ENCODE measurements at places on chromosomes 2 and 18.

GRCh38 chr2:212271583-212271982 lies 267.0 kb downstream of the ERBB4 start:
- no peak for DNase-seq

DNA sequence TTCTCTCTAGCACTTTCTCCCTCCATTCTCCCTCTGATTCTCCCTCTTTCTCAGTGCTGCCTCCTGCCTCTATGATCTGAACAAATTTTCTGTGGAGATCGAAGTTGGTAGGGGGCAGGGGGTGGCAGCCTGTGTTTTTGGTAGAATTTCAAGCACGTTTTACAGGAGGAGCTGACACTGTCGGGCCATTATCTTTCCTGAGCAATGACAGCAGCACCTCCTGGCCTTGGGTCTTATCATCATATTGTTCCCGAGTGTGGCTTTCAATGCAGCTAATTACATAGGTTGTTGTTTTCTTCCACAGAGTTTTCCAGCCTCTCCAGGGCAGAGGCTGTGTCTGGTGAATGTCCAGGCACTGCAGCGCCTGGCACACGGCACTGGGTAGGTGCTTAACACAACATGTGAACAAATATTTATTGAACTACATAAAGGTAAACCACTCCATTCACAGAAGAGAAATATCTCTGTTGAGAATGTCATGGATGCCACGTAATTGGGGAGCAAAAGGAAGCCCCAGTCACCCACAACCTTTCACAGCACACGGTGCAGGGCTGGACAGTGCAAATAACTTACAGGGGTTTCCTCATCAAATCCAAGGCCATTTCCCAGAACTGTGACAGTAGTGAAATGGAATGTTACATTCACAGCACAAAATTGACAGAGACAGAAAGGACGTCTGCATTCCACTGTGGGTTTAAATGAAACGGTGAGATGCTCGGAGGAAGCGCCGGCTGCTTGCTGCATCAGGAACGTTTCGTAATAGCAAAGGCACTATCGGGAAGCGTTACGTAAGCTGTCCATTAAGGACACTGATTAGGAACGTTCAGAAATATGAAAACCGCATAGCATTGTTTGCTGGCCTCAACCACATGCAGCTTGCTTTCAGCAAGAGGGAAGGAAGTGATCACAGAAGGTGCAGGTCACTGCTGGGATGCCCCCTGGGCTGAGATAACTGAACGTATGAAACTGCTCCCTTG lies 6.5 kb upstream of the KCNG2 start:
- no peak for DNase-seq

DNA sequence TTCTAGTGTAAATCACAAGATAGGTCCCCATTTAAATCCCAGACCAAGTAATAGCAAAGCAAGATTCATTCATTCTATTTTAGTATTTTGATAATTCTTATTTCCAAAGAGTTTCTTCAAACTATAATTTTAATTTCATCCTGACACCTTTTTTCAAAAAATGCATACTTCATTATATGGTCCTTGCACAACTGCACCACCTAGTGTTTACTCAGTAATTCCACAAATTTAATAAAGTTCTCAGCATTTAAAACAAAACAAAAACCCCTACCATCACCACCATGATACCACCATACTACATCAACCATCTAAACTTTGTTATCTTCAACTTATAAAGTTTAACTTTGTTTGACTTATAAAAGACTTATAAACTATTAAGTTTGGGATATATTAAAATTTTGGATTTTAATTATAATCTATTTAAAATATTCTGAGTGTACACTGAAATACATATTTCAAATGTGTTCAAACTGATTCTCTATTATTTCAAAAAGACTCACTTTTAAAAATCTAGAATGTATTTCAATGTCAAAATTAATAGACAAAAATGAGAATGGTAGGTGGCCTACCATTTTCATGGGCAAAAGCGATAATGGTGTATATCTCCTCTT lies 44.2 kb downstream of the WDPCP start:
- no peak for DNase-seq

GRCh38 chr2:230162981-230163380 lies 56.8 kb downstream of the SP110 start:
- DNase-seq = no peak

DNA sequence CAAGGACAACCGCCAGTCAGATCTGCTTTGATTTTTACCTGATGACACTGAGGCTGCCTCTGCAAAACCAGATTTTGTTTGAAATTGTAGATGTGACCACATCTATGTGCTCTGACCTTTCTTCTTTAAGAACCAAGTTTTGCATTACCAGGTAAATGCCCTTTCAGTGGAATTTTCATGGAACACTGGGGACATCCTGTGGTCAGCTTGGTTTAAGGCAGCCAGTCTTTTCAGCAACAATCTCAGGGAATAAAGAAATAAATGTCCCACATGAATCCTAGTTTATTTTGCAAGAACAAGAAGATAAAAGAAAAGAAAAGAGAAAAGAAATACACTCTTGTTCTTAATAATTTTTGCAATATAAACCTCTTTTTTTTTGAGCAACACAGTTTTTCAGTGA lies 90.6 kb downstream of the POU3F3 start:
- no peak for DNase-seq

DNA sequence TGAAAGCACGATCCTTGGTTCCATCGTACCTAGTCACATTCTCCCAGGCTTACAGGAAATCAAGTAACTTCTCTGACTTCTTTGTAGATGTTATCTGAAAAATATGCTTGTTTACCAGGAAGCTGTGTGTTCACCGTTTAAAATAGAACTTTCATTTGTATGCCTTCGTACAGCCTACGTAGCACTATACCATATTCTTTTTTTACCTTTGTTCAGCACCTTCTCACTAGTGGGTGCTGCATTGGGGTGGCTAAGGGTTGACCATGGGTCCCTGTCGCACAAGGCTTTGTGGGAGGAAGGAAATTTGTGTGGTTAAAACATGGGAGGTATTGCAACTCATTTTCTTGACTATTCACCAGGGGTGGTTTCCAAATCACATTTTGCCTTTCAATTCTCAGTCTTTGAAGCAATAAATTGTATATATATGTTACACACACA lies 16.6 kb downstream of the MALT1 start:
- peak; percentile 67 for DNase-seq

DNA sequence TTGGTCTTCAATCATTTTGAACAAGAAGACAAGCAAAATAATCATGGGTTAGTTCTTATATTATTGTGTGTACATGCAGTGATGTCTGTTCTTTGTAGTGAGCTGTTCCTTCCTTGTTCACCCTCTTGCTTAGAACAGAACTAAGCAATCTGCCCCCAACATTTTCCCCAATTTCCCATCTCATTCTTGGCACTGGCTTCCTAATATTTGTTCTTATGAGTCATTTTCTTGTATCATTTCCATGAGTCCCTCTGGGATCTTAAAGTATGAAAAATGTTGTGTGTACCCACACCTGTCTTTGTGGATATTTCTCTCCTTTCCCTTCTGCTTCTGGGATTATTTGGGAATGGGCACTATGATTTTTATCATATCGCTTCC lies 3.5 kb upstream of the IL1B start:
- DNase-seq = no peak

Measured in activated naive CD4-positive, alpha-beta T cell treated with Interleukin-2 at 50 U/mL for 16 hours (primary cell).